Renal cortical epithelial cell (primary cell): ENCODE measurements at places on chromosomes 16 and 17. TPM values are rescaled to one million over a fixed set of nuclear protein-coding genes. Genes with fewer than 3 reads are reported as not detected.

DNA sequence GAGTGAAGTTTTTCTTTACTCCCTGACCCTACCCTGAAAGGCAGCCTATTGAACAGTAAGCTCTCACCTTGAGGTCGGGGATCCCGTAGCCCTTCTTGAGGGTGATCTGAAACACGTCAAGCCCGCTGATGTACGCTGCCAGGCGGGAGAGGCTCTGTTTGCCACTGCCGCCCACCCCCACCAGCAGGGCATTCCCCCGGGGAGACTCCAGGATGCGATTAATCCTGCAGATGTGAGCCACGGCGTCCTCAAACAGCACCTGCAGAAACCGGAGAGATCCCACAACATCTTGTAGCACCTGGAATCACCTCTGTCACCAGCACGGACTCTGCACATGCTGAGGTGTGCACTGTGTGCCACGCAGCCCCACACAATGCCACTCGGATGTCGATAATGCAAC, 96.8 kb downstream of the PGS1 start:
- DNase-seq = no peak

GRCh38 chr16:1152651-1153259, at the start of gene CACNA1H:
Gene CACNA1H, plus strand, starts transcription at chr16:1153106. Its CDS starts 632 bp downstream, at chr16:1153738.
- no peak for DNase-seq

DNA sequence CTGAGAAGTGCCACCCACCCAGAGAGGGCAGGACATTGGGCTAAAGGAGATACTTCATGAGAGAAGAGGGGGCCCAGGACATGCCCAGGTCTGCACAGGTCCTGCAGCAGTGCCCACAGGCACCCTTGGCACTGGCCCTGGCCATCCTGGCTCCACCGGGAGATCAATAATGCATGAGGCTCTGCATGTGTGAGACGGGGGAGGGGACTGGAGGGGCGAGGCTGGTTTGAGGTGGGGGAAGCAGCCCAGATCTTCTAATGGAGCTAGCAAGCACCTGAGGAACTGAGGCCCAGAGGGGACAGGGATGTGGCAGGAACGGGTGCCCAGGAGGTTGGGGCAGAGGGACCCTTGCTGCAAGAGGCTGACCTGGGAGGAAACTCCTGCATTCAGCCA, 567 bp downstream of the OSBPL7 start:
- DNase-seq = no peak

DNA sequence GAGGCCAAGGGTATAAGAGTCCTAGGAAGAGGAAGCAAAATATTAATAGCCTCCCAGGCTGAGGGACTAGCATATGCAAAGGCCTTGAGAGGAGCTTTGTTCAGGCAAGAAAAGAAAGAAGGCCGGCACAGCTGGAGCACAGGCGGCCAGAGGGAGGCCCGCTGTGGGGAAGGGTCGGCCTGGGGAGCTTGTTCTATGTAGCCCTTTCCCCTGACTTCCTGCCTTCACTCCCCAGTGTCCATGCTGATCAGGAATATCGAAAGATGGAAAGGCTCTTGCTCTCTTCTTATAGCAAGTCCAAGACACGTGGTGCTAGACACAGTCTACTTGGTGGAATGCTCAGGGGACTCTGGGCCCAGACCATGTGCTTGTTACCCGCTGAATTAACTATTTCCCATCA, 27.4 kb upstream of the HAS3 start:
- no peak for DNase-seq

Gene SLC5A2
- total RNA-seq = 0.52 and 0.60 TPM in 2 replicates

Gene TBC1D3G
- total RNA-seq = not detected in 2 replicates

Gene CCT6B
- total RNA-seq = 0.85 and 1.4 TPM in 2 replicates
